ENCODE measurements at places on chromosomes 5 and 9.

GRCh38 chr5:176754376-176754973, 55.9 kb upstream of the UNC5A start:
- H3K27me3 ChIP-seq, result peaks cover 10% of the 10 kb centered on the region
- H3K36me3 ChIP-seq, result no peaks in the 10 kb centered on the region
- H3K27ac ChIP-seq, result no peak overlapping the region
- H3K4me1 ChIP-seq, result no peaks in the 10 kb centered on the region
- no peak for DNase-seq
- no peak overlapping the region for H3K4me3 ChIP-seq

GRCh38 chr5:172612771-172613170, 28.3 kb upstream of the NEURL1B start:
- no peak overlapping the region for H3K4me3 ChIP-seq
- H3K4me1 ChIP-seq, result no peaks in the 10 kb centered on the region
- DNase-seq, result no peak

DNA sequence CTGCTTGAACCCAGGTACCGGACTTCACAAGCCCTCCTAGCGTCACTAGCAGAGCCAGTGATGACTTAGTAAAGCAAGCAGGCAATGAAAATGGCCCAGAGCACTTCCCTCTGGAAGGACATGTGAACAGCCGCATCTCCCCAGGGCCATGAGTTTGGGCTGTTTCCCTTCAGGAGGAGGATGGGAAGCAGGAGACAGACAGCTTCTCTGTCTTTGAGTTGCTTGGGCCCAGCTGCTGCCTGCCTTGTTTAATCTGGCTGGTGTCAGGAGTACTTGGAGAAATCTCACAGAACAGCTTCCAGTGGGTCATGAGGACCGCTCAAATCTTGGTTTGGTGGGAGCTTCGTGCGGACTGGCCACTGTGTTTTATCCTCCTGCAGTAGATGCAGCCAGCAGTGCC, 25.4 kb upstream of the WWC1 start:
- H3K27ac ChIP-seq, result no peak overlapping the region
- no peak overlapping the region for H3K4me3 ChIP-seq
- H3K36me3 ChIP-seq, result no peaks in the 10 kb centered on the region
- no peak for DNase-seq
- no peaks in the 10 kb centered on the region for H3K27me3 ChIP-seq
- no peaks in the 10 kb centered on the region for H3K4me1 ChIP-seq

DNA sequence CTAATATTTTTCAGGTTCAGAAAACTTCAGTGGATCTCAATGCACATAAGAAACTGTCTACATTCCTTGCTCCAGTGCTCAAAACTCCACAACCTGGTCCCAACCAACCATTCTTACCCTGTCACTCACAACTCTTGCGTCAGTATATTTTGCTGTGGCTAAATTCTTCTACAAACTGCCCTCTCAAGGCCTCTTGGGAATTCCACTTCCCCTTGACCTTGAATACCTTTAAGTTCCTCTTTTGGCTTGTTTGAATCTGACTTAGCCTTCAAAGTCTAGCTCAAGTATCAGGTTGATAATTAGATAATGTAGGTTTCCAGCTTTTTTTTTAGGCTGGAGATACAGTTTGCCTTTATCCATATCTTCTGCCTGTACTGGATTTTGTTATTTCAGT, 128.3 kb downstream of the SLF1 start:
- H3K36me3 ChIP-seq, result no peaks in the 10 kb centered on the region
- no peak overlapping the region for H3K4me3 ChIP-seq
- DNase-seq, result no peak
- no peaks in the 10 kb centered on the region for H3K4me1 ChIP-seq

DNA sequence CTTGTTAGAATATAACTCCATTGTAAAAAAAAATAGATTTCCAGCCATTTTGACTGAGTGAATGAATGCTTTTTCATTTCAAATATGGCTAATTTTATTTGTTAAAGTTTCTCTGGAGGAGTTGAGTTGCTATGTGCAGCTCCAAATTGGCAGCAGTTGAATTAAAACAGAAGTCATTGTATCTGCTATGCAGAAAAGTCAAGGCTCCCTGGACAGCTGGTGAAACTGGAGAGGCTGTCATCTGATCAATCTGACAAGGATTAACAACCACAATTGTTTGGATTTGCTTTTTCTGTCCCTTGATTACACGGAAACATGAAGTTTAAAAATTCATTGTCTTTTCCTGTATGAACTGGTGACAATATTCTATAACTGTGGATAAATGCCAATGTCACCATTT, 713.9 kb downstream of the EFNA5 start:
- H3K4me1 ChIP-seq, result no peaks in the 10 kb centered on the region
- DNase-seq, result no peak
- no peak overlapping the region for H3K4me3 ChIP-seq
- no peaks in the 10 kb centered on the region for H3K36me3 ChIP-seq

DNA sequence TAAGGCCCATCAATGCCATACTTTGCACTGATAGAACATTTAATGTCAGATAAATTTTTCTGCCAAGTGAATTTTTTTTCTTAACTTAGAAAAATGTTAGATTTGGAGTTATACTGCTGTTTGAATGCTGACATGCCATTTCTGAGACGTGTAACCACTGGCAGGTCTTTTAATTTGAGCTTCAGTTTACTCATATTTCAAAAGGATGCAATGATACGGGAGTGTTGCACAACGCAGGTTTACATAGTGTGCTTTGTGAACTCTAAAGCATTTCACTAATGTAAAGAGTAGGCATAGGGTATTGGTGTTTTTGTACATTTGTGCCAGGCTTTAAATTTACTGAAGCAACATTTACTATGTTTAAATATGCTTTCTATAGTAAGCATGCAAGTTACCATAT, 4.2 kb downstream of the ZBTB43 start:
- no peak overlapping the region for H3K27ac ChIP-seq
- no peaks in the 10 kb centered on the region for H3K27me3 ChIP-seq
- H3K4me1 ChIP-seq, result peaks cover 8% of the 10 kb centered on the region
- no peak for DNase-seq
- H3K36me3 ChIP-seq, result peaks cover 7% of the 10 kb centered on the region
- no peak overlapping the region for H3K4me3 ChIP-seq

- H3K27me3 ChIP-seq, result no peaks in the 10 kb centered on the region
- peak overlapping the region; percentile 67 for H3K4me3 ChIP-seq
- peaks cover 9% of the 10 kb centered on the region for H3K36me3 ChIP-seq
- H3K27ac ChIP-seq, result peak overlapping the region; percentile 63
- H3K4me1 ChIP-seq, result peaks cover 16% of the 10 kb centered on the region
- no peak for DNase-seq
Measured at GRCh38 chr5:1524481-1524798, 680 bp upstream of the LPCAT1 start.

DNA sequence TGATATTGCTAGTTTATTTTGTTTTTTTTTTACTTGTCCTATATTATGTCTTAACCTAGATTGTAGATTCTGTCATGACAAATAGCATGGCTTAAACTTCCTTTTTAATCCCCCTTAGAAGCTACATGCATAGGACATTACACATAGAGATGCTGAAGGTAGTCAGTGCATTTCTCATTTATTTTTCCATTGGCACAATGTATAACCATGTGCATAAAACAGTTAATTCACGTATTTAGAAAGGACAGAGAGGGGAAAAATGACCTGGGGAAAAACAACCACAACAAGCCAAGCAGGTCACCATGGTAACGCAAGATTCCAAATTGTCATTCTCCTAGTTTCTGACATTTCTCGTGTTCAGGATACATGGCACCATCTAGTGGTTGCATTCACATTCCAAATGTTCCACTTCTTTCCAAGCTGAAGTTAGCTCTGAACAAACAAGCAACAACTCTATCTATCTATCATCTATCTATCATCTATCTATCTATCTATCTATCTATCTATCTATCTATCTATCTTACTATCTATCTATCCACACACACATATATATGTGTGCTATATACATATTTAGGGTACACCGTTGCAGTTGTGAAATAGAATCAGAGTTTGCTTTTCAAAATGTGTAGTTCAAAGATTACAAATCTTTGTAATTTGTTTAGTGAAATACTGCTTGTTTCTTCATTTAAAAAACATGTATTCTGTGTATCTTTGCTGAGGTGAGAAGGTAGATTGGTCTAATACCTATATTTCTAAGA, 487.2 kb upstream of the ST8SIA4 start:
- no peaks in the 10 kb centered on the region for H3K27me3 ChIP-seq
- no peaks in the 10 kb centered on the region for H3K36me3 ChIP-seq
- no peak overlapping the region for H3K4me3 ChIP-seq

- no peaks in the 10 kb centered on the region for H3K36me3 ChIP-seq
- H3K4me3 ChIP-seq, result no peak overlapping the region
- H3K4me1 ChIP-seq, result no peaks in the 10 kb centered on the region
- H3K27me3 ChIP-seq, result no peaks in the 10 kb centered on the region
Measured at GRCh38 chr5:107806705-107807104, 136.0 kb upstream of the EFNA5 start.

DNA sequence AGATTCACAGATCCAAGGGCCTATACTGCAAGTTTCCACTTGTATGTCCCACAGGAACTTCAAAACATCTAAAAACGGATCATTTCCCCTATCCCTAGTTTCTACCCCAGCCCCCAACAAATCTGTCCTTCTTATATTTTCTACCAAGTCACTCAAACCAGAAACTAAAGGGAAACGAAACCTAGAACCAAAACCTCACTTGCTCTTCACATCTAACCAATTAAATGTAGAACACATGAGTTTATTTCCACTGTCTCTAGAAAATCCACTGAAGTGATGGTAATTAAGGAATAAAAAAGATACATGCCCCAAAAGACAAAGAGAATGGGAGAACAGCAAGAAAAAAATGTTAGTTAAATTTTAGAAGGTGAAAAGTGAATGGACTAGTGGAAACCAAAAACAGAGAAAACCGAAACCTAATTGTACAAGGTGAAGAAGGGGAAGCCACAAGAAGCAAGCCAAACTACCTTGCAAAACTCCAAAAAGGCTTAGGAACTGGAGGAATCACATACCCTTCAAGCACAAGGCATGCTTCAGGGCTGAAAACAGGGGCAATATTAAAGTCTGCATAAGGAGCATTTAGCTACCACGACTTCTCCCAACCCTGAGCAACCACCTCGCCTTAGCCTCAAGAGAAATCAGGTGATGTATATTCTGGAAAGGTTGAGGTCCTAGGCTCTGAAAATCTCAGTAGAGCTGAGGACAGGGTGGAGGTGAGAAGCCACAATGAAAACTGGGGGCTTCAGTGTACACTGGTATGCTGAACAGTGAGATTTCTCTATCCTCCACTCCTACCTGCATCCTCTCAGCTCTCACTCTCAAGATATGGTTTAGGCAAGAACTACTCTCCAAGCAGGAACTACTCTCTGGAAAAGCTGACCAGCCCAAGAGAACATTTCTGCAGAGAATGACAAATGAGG, 11.1 kb downstream of the SMU1 start:
- no peaks in the 10 kb centered on the region for H3K27me3 ChIP-seq
- H3K36me3 ChIP-seq, result peaks cover 72% of the 10 kb centered on the region
- no peak overlapping the region for H3K4me3 ChIP-seq
- no peak overlapping the region for H3K27ac ChIP-seq
- H3K4me1 ChIP-seq, result no peaks in the 10 kb centered on the region

- peaks cover 3% of the 10 kb centered on the region for H3K36me3 ChIP-seq
Measured at GRCh38 chr5:80711938-80712337, 57.2 kb upstream of the DHFR start.

DNA sequence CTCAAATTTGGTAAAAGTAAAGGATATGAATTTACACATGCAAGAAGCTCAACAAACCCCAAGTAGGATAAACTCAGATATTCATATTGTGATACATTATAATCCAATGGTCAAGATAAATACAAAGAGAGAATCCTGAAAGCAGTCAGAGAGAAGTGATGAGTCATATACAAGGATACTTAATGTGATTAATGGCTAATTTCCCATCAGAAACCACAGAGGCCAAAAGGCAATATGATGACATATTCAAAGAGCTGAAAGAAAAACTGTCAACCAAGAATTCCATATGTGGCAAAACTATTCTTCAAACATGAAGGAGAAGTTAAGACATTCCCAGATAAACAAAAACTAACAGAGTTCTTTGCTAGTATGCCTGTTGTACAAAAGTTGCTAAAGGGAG, 19.5 kb upstream of the IRF1 start:
- H3K36me3 ChIP-seq, result no peaks in the 10 kb centered on the region
- DNase-seq, result no peak

- no peaks in the 10 kb centered on the region for H3K27me3 ChIP-seq
- no peak overlapping the region for H3K27ac ChIP-seq
- no peaks in the 10 kb centered on the region for H3K4me1 ChIP-seq
- no peaks in the 10 kb centered on the region for H3K36me3 ChIP-seq
- no peak overlapping the region for H3K4me3 ChIP-seq
- DNase-seq, result no peak
Measured at GRCh38 chr9:36284226-36284625, 26.0 kb upstream of the GNE start.

DNA sequence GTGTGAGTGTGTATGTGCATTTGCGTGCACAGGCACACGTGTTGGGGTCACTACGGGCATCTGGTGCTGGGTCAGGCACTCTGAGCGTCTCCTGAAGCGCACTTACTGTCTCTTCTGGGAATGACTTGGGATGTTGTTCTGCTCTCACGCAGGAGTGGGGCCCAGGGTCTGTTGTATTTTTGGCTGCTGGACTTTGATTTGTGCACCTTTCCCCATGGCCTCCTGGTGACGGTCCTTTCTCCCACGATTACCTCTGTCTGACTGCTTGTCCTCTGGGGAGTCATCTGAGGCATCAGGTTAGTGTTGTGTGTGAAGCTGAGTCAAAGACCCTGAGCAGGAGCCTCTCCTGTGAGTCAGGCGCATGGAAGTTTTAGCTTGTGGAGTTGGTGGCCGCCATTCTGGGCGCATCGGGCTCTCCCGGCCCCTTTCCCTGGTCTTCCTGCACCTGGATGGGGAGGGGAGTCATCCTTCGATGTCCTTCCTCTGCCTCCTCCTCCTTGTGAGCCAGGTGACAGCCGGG, 62.1 kb downstream of the RXRA start:
- no peaks in the 10 kb centered on the region for H3K36me3 ChIP-seq
- H3K27ac ChIP-seq, result no peak overlapping the region
- peaks cover 35% of the 10 kb centered on the region for H3K4me1 ChIP-seq
- no peak overlapping the region for H3K4me3 ChIP-seq
- DNase-seq, result no peak

GRCh38 chr9:89668216-89668865, 63.5 kb downstream of the GADD45G start:
- H3K27me3 ChIP-seq, result no peaks in the 10 kb centered on the region
- no peaks in the 10 kb centered on the region for H3K36me3 ChIP-seq

DNA sequence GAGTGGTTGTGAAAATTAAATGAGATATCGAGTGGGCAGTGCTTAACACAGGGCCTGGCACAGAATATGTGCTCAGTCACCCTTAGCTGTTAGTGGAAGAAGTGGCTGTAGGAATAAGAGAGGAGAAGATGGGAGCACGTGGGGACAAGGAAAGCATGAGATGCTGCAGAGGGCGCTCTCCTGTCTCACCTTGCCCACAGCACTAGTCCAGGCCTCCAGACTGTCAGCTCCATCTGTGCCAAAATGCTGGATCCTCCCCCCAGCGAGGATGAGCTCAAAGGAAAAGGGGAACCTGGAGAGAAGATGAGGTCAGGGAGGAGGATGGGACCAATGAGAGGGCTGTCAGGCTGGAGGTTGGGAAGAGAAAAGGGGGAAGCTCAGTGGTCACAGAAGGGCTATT, 12.5 kb downstream of the ARAP3 start:
- no peak overlapping the region for H3K27ac ChIP-seq
- H3K36me3 ChIP-seq, result no peaks in the 10 kb centered on the region
- no peaks in the 10 kb centered on the region for H3K4me1 ChIP-seq
- no peaks in the 10 kb centered on the region for H3K27me3 ChIP-seq

GRCh38 chr5:122195802-122196394, 66.6 kb downstream of the ZNF474 start:
- H3K36me3 ChIP-seq, result no peaks in the 10 kb centered on the region
- no peak overlapping the region for H3K4me3 ChIP-seq
- no peak for DNase-seq
- no peaks in the 10 kb centered on the region for H3K4me1 ChIP-seq

GRCh38 chr9:136056546-136057235, 38.4 kb downstream of the NACC2 start:
- H3K27me3 ChIP-seq, result peaks cover 7% of the 10 kb centered on the region
- no peak overlapping the region for H3K27ac ChIP-seq
- no peak for DNase-seq
- no peaks in the 10 kb centered on the region for H3K36me3 ChIP-seq
- H3K4me1 ChIP-seq, result peaks cover 14% of the 10 kb centered on the region

Measured in effector memory CD4-positive, alpha-beta T cell (primary cell).